Stimulated activated CD8-positive, alpha-beta memory T cell treated with anti-CD3 and anti-CD28 coated beads, Interleukin-15, amount 100 ng/mL, for 4 hours (primary cell): ENCODE measurements at places on chromosomes 1 and 21.

DNA sequence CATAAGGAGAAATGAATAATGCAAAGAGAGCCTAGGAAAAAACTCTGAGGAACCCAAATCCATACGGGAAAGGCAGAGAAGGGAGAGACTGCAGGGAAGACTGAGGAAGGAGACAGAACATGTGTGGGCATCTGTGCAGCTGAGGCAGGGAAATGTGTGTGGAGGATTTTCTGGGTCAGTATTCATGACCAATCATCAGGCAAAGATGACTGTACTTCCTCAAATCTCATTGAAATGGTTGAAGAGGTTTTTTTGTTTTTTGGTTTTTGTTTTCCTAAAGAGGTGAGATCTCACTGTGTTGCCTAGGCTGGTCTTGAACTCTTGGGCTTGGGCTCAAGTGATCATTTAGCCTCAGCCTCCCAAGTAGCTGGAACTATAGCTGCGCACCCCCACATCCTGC lies 15.7 kb downstream of the DIP2A start:
- no peak for DNase-seq

DNA sequence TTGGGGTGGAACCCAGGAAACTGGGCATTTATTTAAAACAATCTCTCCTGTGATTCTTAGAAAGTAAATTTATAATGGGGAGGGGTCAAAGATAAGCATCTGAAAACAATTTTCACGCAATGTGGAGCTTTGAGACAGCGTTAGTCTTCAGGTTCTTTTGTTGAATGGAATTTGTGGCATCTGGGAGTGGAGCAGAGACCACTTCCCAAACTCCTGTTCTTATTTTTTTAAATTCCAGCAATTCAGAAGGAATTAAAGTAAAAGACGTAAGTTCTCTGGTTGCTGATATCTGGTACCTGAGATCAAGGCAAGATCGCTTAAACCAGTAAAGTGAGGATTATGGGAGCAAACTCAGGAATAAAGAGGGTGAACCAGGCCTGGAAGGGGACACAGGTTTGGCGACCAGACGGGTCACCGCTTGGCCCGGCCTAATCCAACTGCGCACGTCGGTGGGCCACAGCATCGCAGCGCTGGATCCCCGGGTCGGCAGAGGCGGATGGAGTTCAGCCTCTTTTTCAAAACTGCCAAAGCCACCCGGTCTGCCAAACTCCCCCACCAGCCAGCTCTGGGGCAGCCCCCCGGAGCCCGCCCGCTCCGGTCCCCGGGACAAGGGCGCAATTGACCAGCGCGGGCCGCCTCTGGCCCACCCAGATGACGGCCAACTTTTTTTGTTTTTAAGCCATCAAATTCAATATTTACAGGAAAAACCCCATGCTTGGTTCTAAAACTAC lies 754 bp upstream of the PDPN start:
- DNase-seq, result no peak

DNA sequence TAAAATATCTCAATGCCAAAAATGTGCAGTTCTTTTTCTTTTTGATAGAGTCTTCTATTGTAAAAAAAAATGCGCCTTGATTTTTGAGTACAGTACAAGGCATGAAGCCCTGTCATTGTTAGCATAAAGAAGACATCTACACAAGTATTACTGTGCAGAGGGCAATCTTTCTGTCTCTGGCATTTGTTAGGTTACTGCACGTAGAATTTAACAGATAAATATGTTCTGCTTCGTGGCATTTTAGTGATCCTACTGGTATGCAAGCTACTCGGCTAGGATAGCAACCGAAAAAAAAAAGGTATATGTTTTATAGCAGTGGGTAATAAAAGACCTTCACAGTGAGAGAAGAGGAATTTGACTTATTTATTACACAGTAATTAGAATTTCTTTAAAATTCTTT lies 492.9 kb upstream of the ADGRL2 start:
- no peak for DNase-seq

DNA sequence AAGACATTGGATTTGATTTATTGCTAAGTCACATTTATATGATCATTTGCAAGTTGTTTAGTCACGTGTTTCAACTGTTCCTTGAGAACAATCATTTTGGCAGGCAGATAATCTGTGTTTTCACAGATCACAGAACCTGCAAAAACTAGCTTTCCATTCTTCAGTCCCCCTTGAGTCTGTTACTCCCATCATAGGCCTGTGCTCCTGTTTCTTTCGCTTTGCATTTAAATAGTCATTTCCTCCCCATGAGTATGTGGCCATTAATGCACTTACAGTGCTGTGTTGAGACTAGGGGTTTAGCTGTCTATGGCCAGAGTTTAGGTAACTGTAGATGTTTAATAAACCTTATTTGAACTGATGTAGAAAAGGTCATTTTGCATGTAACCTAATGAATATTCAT lies 214.5 kb downstream of the PATJ start:
- DNase-seq, result no peak

- DNase-seq, result no peak
These were observed 305.4 kb downstream of the HHIPL2 start for GRCh38 chr1:222242492-222242891.

DNA sequence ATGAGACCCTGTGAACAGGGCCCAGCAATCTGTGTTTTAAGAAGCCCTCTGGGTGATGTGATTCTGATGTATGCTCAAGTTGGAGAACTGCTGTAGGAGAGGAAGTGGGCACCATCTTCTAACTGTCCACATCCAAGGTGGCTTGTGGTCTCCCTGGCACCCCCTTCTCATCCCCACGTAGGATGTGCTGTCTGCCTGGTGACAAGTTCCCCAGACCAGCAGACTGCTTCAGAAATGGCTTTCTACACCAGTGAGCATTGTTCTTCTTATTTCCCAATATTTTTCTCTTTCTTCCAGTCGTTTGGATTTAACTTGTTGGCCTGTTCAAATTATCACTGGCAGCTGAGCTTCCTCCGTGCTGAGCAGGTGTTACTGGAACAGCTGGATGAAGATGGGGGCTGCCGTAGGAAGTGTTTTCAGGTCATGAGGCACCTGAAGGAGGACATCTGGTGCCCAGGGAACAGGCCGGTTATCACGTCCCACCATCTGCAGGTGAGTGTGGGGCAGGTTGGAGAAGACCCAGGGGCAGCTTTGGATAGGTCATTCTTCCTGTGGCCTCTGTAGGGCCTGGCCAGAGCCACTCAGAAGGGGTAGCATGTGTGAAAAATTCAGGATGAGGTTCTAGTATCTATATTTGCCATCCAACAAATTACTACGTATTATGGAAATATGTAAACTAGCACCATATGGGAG lies 16.8 kb downstream of the MAB21L3 start:
- DNase-seq, result no peak

DNA sequence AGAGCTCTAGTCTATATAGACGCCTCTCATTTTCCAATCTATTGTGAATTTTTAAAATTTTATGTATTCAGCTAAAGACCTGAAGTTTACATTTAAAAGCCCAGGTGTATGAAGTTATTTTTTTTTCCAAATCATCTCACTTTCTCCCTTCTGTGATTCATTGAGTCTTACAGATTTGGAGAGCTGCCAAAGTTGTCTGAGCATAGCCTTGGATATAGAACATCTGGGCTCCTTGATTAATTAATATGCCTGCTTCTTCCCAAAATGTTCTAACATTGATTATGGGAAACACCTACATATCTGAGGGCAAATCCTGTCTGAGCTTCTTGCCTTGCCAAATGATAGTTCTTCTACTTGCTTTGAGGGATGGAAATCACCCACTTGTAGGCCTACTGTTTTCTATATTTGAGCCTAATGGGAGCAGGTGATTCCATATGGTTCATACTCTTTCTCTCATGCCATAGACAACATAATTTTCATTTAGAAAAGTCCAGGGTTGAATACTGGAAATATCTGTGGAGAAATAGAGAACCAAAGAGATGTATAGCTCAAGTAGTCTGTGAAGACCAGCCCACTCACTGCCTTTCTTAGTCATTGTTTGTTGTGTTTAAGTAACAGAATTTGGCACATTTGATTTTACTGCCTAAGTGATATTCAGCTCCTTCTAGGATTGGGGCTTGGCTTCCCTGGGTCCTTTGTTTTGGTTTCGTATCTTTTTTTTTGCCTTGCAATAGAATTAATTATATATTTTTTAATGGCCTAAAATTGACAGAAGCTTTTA lies 46.2 kb downstream of the MACF1 start:
- no peak for DNase-seq

DNA sequence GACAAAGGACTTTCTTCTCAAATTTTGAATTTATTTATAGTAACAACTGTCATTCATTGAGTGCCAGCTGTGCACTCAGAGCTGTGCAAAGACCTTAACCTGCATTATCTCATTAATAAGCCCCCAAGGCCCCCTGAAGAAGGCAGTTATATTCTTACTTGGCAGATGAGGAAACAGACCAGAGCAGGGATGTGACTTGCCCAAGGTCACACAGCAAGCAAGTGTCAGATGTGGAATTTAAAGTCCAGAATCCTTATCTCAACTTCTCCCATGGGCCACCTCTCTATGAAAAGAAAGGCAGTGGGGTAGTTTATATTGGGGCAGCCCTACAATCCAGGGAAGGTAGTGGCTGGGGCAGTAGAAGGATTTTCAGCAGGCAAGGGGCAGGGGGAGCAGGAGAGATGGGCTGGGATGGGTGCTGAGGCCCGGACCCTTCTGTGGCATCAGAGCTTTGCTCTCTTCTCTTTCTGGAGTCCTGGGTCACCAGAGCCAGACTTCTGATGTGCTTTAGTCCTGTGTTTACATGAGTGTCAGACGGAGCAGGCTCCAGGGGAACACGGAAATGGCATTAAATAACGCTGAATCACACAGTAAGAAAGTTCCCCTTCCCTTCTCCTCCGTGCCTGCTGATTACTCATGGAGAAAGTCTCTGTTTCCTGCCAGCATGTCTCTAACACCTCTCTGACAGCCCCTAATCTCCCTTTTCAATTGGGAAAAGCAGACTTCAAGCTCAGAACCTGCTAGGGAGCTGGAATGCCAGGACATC lies 39.5 kb downstream of the EPHB2 start:
- no peak for DNase-seq

GRCh38 chr1:46535063-46535462 lies 16.4 kb downstream of the KNCN start:
- no peak for DNase-seq

DNA sequence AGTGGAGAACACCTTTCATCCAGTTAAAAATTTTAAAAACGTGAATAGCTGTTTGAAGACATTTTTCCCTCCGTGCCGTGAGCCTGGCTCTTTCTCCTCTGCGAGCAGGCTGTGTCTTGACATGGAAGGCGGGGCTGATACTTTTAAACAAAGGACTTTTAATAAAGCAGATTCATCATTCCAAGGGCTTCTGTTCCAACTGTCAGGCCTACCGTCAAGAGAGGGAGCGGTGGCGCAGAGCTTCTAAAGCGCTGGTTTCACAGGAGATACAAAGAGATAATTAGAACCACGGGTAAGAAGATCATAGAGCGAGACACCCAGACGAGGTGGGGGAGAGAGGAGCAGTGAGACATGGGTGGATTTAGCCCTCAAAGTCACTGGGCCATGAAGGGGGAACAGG lies 247.4 kb upstream of the C1orf174 start:
- DNase-seq, result no peak

GRCh38 chr1:245248231-245248731 lies 93.5 kb downstream of the KIF26B start:
- no peak for DNase-seq

- no peak for DNase-seq
These were observed 110.7 kb upstream of the TMEM51 start for GRCh38 chr1:15042866-15043265.

DNA sequence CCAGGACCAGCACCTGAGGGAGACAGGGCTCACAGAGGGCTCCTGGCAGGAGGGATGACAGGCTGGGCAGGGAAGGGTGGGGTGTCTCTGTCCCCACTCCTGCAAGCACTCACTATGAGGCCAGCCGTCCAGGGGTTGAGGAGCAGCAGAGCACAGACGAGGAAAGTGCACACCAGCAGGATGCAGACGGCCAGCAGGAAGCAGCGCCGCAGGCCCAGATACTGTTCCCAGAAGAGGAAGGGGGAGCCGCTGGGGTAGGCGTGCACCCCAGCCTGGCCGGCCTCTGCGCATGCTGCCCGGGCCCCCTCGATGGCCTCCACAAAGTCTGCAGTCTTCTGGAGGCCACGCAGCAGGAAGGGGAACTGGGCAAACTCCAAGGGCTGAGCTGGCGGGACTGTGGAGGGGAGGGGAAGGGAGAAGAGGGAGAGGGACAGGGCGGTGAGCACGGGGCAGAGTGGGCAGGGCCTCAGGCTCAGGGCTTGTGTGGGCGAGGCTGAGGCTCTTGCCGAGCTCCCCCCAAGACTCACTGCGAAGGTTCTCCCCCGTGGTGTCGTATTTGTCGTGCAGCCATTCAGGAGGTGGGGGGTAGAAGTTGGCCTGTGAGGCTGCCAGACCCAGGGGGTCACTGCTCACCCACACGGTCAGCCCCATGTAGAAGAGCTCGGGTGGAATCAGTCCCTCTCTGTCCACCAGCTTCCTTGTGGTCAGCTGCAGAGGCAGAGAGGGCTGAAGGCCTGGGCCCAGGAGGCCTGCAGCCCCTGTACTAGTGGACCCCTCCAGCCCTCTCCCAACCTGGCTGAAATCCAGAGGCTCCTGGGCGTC lies 16.5 kb downstream of the PTCH2 start:
- DNase-seq, result no peak

DNA sequence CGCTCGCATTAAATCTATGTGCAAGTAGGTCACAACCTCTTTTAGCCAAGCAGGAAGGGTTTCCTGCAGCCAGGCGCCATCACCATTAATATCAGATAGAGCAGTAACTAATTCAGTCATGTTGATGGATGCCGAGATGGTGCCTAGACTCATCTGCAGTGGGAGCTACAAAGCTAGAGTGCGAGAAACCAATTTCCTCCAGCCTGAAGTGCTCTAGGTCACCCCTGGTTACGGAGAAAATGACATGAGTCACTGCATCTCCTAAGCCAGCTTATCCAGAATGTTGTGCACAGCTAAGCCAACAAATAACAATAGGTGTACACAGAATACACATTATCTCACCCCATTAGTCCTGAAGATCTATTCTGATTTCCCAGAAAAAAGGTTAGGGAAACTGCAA lies 36.0 kb downstream of the OVAAL start:
- no peak for DNase-seq

DNA sequence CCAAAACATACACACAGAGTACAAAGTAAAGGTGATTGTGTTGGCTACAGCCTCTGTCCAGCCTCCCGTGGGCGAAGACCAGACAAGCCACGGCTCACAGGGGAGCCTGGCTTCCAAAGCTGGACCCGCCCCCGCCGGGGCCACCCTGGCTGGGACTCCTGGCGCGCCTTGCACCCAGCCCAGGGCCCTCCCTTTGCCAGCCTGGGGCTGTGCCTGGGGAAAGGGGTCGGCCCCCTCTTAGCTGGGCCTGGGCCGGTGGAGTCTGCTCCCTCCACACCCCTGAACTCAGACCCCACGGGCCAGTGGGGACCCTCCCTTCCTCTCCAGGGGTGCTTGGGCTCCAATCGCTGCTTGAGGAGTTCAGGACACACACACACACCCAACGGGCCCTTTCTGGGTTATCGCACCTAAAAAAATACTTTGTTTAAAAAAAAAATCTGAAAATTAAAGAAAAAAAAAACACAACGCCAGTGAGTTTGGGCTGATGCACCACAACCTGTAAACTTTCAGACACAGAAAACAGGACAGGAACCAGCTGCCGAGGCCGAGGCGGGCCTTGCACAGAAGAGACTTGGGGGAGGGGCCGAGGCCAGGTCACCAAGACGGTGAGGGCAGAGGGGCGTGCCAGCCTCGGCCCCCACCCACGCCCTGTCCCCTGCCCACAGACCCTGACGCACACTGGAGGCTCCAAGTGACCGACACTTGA lies 56.3 kb downstream of the KCNAB2 start:
- DNase-seq, result no peak

GRCh38 chr1:40774266-40774998 lies 9.2 kb upstream of the KCNQ4 start:
- peak; percentile 45 for DNase-seq

- DNase-seq, result no peak
These were observed 50.9 kb downstream of the LEPR start for GRCh38 chr1:65471213-65471833.
